ENCODE measurements at places on chromosomes 5 and 9.
A peak's percentile ranks its signal among the peaks of the same experiment; 100 is the strongest.

- no peak for DNase-seq
Observed at GRCh38 chr9:7984203-7984602, 184.6 kb upstream of the DMAC1 start.

GRCh38 chr9:8627976-8628679 lies 828.5 kb upstream of the DMAC1 start:
- DNase-seq, result no peak

GRCh38 chr9:132169672-132170392 lies 8.0 kb downstream of the NTNG2 start:
- DNase-seq, result no peak

DNA sequence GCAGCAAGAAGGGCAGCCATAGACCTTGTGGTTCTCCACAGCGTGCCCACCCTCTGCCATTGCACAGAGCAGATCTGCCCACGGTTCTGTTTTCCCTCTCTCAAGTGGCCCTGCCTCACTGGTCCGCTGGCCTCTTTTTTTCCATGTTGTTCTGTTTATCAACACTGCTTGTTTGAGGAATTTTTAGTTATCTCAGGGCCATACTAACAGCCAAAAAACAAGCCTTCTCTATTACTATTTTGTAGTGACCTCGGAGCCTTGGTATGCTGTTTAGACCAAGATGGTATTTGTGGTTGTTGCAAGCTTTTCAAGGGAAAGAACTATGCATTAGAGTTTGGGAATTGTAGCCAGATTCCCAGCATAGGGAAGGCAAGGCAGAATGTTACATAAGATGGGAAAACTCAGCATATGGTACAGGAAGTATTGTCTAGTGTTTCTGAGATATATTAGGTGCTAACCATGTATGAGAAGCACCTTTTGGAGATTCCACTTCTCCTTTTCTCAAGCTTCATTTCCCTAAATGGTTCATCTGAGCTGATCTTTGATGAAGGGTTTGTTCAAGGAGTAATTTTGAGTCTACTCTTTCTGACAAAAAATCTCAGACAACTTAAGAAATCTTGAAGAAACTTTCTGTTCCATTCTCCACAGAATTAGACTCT lies 54.3 kb downstream of the NUP214 start:
- DNase-seq, result peak; percentile 73

DNA sequence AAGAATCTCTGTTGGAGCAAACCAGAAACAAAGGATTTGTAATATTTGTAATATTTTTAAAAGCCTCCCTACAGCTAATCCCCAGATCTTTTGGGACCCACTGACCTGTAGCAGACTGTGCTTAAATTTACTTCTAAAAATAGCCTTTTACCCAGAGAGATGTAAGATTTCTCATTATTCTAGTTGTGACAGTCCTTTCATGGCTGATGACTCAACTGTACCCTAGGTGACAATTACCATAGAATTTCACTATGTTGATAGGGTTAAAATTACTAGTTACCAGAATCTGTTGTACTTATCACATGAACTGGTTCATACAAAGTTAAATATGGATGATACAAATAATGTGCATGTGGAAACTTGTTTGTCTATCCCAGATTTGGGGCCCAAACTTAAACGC lies 543.9 kb upstream of the SEMA6A start:
- DNase-seq, result no peak
